ENCODE measurements at places on chromosomes 1 and 21.
A peak's percentile ranks its signal among the peaks of the same experiment; 100 is the strongest.

- DNase-seq, result no peak
These were observed 46.2 kb downstream of the PGBD5 start for GRCh38 chr1:230379928-230380327.

DNA sequence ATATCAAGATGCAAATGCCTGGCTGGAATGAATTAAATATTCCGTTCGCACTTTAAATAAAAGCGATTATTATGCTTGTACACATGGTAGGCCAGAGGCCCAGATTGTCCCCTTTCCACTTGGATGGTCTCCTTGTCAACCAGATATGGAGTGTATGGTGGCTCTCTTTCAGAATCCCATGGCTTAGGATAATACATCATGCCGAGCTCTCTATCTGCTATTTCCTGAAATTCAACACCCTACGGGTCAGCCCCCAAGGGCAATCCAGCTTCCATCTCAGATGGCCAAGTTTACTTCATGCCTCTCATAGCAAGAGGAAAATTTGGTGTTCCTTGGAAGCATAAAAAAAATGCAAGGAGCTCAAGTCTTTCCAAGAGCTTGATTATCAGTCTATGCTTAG is 25.4 kb upstream of the FMO1 start:
- DNase-seq, result no peak

DNA sequence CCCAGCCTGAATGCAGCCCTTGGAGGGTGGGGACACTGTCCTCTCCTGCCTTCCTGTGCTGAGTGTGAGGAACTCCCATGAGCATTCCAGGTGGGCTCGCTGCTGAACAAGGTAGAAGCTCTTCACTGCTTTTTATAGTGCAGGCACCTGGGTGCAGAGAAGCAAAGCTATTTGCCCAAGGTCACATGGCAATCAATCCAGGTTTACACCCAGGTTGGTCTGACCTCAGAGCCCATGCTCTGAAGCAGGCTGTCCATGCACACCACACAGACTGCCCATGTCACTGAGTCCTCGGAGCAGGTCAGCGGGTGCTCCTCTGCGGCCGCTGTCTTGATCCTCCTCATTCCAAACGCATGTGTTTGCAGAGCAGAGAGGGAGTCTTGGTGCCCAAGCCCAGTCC is 323.4 kb upstream of the VAMP3 start:
- DNase-seq, result no peak

DNA sequence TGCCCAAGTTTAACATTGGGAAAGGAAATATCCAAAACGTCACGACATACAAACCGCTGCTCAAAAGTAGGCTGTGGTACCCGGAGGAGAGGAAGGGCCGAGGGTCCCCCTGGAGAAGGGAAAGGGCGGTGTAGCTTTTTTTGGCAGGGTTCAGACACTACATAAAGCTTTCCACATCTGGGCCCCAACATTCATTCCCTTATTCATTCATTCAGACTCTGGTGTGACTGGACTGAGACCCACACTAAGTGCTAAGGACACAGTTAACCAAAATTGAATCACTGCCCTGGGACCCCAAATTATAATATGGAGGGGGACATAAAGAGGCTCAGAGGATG is 10.3 kb upstream of the COL8A2 start:
- no peak for DNase-seq

DNA sequence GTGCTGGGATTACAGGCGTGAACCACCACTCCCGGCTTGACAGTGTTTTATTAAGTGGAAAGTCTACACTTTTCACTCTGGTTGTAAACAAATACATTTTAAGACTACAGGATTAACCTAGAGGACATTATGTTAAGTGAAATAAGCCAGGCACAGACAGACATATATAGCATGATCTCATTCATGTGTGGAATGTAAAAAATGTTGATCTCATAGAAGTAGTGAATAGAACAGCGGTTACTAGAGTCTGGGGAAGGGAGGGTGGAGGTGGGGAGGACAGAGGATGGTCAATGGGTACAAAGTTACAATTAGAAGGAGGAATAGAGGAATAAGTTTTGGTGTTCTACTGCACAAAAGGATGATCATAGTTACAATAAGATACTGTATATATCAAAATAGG is 16.9 kb downstream of the CTH start:
- no peak for DNase-seq

GRCh38 chr1:202145068-202145743 is 669 bp upstream of the ARL8A start:
- DNase-seq, result no peak

GRCh38 chr1:40064797-40065499 is 24.4 kb downstream of the CAP1 start:
- no peak for DNase-seq

DNA sequence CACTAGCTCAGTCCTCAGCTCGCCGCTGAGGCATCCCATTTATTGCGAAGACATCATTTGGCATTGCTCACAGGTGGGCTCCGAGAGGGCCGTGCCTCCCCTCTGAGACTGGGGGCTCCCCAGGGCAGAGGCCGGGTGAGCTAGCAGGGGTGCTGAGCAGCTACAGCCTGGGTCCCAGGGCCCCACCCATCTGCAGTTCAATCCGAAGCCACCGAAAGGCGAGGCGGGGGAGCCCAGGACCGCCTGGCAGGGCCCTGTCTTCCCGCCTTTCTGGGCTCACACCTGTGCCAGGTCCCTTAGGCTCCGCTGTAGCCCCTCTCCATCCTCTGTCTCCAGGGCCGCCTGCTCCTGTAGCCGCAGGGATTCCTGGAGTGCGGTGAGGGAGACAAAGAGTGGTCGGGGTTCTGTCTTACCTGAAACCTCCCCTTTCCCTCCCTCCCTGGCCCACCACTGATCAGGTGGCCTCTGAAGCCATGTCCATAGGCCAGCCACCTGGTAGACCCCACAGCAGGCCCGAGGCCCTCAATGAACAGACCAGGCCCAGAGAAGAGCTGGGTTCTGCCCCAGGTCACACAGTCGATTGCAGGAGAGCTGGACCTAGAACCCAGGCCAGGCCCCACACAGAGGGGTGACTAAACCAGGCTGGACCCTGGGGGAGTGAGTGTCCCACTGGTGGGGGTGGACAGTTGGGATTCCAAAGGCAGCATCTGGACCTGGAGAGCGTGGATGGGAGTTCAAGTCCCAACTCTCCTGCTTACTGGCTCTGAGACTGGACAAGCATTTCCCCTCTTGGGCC is 18.1 kb upstream of the NBPF1 start:
- DNase-seq, result no peak

GRCh38 chr1:151282883-151283725 is 1.0 kb downstream of the ZNF687 start:
- peak; percentile 76 for DNase-seq

DNA sequence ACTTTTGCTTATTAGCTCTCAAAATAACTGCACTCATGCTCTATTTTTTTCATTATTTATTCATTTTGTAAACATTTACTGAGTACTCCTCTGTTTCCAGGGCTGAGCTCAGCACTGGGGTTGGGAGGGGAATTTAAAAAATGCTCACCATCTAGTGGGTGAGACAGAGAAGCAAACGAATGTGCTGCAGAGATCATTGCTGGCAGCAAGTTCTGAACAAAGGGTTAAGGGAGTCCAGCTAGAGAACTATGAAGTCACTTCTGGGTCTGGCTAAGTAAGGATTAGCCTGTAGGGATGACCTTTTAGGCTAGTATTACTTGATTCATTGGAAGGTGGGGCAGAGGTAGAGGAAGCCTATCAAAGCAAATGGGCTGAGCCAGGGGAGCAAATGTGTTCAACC is 99.1 kb upstream of the ZNF644 start:
- DNase-seq, result no peak

GRCh38 chr1:195251900-195252299 is 1356.3 kb downstream of the KCNT2 start:
- no peak for DNase-seq

DNA sequence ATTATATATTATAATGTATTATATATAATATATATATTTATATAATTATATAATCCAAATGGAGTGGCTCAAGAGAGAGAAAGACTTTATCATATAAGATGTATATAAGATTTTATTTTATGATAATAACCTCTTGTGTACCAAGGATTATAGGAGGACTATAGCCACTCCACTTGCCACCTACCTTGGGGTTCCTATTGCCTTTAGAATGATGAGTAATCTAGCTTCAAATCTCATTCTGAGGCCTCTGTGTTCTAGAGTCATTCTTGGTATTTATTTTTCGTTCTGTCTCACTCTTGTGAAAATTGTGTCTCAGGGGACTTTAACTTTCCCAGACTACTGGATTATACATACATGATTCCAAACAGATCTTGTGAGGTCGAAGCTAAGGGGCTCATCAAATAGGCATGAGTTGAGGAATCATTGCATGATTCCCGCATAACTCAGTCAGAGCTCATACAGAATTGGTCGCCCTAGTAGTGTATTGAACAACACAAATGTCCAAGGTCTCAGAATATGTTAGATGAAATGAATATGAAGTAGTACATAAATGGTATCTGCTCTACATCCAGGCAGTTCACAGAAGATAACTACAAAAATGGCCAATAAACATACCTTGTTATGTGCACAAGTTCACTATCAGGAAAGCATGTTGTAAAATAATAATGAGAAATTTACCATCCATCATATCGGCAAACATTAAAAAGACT is 159.5 kb upstream of the RNPC3 start:
- DNase-seq, result no peak

GRCh38 chr21:24093032-24093431 is 1514.2 kb downstream of the MRPL39 start:
- DNase-seq, result no peak

GRCh38 chr1:153587314-153587713 is 21.7 kb upstream of the S100A2 start:
- DNase-seq, result no peak

GRCh38 chr1:54377040-54377691 is 29.0 kb downstream of the SSBP3 start:
- no peak for DNase-seq

DNA sequence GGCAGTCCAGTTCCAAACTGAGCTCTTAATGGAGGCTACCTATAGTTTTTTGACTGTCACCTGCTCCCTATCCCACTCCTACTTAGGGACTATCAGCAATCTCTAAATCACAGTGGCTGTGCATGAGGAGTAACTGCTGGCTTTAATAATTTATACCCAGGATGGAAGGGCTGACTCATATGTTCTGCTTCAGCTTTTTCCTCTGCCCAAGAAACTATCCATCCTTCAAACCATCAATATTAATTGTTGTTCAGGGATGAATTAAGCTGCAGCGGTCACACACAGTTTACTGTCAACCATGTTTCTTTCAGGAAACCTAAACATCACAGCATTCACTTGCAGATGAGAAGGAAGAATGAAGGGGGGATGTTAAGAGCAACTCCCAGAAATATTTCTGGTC is 9.0 kb upstream of the PGBD5 start:
- no peak for DNase-seq

GRCh38 chr1:6867729-6868659 is 82.7 kb downstream of the CAMTA1 start:
- no peak for DNase-seq

- DNase-seq, result no peak
These were observed 1.1 kb downstream of the ICMT start for GRCh38 chr1:6234502-6235295.

DNA sequence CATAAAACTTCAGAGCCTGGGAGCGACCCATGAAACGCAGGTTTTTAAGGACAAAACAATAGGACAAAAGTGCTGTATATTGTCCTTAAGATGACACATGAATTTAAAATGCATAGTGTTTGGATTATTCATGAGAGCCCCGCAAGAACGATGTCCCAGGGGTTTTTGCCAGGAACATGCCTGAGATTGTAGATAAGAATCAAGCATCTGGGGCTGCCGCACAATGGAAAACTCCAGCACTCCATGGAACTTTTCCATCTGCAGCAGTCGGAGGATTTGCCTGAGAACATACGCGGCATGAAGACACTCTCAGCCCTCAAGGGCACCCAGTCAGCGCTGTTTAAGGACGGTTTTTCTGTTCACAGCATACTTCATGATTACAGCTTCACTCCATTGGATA is 5.3 kb upstream of the ERG start:
- DNase-seq, result no peak

DNA sequence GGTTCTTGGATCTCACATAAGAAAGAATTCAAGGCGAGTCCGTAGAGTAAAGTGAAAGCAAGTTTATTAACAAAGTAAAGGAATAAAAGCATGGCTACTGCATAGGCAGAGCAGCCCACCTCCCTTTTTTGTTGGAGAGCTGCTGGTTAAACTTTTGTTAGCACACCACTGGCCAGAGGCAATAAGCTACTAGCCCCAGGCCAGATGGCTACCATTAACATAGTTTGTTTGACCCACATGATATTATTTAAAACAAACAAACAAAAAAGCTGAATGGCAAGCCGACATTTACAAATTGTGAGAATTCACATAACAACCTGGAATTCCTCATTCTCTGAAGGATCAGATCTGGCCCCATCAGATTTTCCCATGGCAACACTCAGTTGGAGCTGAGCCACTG is 19.1 kb upstream of the PAXBP1 start:
- no peak for DNase-seq

GRCh38 chr1:76105372-76105771 is 30.8 kb downstream of the ST6GALNAC3 start:
- no peak for DNase-seq

DNA sequence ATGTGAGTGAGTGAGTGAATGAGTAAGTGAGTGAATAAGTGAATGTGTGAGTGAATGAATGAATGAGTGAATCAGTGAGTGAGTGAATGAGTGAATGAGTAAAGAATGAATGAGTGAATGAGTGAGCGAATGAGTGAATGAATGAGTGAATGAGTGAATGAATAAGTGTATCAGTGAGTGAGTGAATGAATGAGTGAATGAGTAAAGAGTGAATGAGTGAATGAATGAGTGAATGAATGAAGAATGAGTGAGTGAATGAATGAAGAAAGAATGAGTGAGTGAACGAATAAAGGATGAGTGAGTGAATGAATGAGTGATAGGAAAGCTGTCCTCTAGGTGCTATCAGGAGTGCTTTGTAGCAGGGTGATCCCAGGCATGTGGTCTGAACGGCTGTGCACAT is 35.7 kb downstream of the CFAP74 start:
- DNase-seq, result no peak

DNA sequence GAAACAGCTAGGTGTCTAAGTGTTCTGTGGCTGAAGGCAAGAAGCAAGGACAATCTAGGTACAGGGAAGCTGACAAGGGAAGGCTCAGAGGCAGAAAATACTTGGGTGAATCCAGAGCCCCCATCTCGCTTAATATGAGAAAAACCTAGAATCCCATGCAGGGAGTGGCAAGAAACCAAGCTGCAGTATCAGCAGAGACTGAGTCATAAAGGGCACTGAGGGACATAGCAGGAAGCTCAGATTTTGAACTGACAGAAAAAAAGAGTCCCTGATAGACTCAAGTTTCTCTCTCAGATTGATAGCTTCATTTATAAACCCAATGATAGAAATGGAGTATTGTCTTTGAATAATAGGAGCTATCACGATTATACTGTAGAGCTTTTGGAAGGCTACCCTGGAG is 77.3 kb upstream of the KCNJ15 start:
- no peak for DNase-seq
